ENCODE measurements at places on chromosomes 5 and 9. TPM values are rescaled to one million over a fixed set of nuclear protein-coding genes. Genes with fewer than 3 reads are reported as not detected.

GRCh38 chr5:170353961-170354360 is 35.2 kb downstream of the KCNMB1 start:
- H3K36me3 ChIP-seq, result no peaks in the 10 kb centered on the region
- no peak overlapping the region for H3K4me3 ChIP-seq
- peaks cover 5% of the 10 kb centered on the region for H3K4me1 ChIP-seq
- DNase-seq, result no peak

DNA sequence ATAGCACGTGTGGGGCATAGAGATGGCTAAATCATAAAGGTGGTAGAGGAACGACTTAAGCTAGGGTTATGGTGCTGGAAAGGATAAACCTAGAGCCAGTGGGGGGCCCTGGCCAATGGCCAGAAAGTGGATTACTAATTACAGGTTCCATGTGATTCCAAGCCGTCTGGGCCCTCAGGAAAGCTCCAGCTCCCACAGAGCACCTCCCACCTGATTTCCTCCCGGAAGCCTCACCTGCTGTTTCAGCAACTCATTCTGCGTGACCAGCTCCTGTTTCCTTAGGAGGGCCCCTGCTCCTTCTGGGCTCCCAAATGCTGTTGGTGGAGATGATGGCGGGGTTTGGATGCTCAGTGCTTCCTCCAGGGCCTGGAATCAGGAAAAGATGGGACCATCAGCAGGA is 16.2 kb downstream of the GPX3 start:
- peaks cover 96% of the 10 kb centered on the region for H3K36me3 ChIP-seq
- H3K27ac ChIP-seq, result no peak overlapping the region
- H3K4me3 ChIP-seq, result no peak overlapping the region
- no peak for DNase-seq

DNA sequence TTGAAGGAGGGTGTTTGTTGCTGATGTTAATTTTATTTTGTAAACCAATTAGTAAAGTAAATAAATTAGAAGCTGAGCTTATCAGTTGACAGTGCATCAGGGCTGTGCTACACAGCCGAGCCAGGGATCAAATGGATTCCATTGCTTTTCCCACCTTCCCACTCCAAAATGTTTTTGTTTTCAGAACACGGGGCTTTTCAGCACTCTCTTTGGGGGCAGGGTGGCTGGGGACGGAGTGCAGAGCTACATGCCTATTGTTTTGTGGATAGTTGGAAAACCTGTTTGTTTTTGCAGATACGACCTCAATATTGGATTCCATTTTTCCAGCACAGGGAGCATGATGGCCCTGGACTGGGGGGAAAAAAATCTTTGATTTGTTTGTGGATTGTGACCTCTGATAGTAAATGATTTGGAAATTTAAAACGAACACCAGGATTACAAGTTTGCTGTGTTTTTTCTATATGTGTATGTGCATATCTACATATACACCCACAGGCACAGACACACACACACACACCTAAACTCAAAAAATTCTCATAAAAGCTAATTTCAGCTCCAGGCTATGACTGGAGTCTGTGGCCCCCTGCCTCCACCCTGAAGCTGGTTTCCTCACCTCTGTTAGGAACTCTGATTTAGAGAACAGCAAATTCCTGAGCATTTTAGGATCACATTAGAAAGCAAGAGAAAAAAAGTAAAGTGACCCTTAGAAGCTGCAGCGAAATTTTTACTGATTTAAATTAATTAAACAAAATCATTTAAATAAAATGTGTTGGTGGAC is 371.7 kb upstream of the IRX2 start:
- H3K27me3 ChIP-seq, result peaks cover 9% of the 10 kb centered on the region
- no peak overlapping the region for H3K4me3 ChIP-seq
- H3K4me1 ChIP-seq, result no peaks in the 10 kb centered on the region
- H3K36me3 ChIP-seq, result no peaks in the 10 kb centered on the region
- H3K27ac ChIP-seq, result no peak overlapping the region

SMIM23 gene
- total RNA-seq, result not detected

DNA sequence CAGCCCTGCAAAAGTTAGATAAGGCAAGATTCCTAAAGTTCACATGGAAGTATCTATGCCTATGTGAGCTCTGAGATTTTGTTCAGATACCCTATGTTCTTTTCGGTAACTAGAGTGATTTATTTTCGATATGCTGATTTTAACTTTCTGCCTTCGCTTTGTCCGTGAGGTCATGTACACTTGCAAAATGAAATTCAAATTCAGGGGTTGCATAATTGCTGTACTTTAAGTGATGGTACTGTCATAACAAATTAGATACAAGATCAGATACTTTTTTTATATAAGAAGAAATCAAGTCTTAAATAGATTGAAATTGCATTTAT is 350 bp upstream of the ECPAS start:
- H3K27me3 ChIP-seq, result no peaks in the 10 kb centered on the region
- peaks cover 7% of the 10 kb centered on the region for H3K4me1 ChIP-seq
- no peak for DNase-seq
- no peaks in the 10 kb centered on the region for H3K36me3 ChIP-seq
- peak overlapping the region; percentile 54 for H3K4me3 ChIP-seq

DNA sequence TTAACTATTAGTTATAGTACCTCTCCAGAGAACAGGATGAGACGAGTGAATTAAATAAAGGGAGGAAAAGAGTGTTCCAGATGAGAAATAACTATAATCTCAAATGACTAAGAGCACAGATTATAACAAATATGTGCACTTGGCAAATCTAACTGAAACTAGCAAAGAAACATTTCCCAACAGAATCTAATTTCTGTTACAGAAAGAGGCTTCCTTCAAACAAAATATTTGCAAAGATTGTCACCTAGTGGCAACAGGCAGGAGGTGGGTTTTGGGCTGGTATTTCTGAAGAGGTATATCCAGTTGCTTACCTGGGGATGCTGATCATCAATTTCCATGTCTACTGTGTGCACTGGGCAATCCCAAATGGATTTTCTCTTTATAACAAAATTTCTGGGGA is 5.6 kb upstream of the SPDL1 start:
- H3K27ac ChIP-seq, result no peak overlapping the region
- peaks cover 2% of the 10 kb centered on the region for H3K4me1 ChIP-seq
- peaks cover 6% of the 10 kb centered on the region for H3K27me3 ChIP-seq
- H3K36me3 ChIP-seq, result no peaks in the 10 kb centered on the region

GRCh38 chr5:96566833-96567587 is 95.2 kb upstream of the CAST start:
- no peak for DNase-seq
- H3K4me3 ChIP-seq, result no peak overlapping the region
- H3K27ac ChIP-seq, result no peak overlapping the region
- H3K4me1 ChIP-seq, result no peaks in the 10 kb centered on the region

TTC39B gene
- 45.3 TPM for total RNA-seq

PCDHB13 gene
- total RNA-seq, result not detected

GRCh38 chr5:91140657-91141056 is 242.5 kb downstream of the ARRDC3 start:
- no peaks in the 10 kb centered on the region for H3K4me1 ChIP-seq
- no peak overlapping the region for H3K27ac ChIP-seq
- H3K27me3 ChIP-seq, result no peaks in the 10 kb centered on the region

GRCh38 chr5:96016216-96016615 is 54.6 kb upstream of the ELL2 start:
- no peak overlapping the region for H3K4me3 ChIP-seq
- no peak overlapping the region for H3K27ac ChIP-seq
- H3K36me3 ChIP-seq, result no peaks in the 10 kb centered on the region
- H3K27me3 ChIP-seq, result no peaks in the 10 kb centered on the region
- H3K4me1 ChIP-seq, result no peaks in the 10 kb centered on the region

GRCh38 chr9:35464141-35465025 is 25.5 kb upstream of the RUSC2 start:
- H3K4me1 ChIP-seq, result no peaks in the 10 kb centered on the region
- H3K4me3 ChIP-seq, result no peak overlapping the region
- H3K27ac ChIP-seq, result no peak overlapping the region

DNA sequence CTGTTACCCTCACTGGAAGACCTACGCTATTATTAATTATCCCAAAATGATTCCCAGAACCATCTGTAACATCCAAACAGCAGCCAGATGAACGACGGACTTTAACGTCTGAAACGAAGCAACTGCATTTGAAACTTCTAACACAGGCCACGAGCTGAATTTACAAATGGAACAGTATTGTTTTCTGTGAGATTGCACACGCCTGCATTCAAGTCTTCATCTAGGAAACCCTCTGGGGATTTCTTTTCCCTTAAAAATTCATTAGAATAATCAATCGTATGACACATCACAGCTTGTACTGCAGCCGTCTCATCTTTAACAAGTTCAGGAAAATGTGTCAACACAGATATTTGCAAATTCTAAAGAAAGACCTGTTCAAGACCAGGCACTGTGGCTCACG is 80.2 kb downstream of the MYO10 start:
- H3K36me3 ChIP-seq, result no peaks in the 10 kb centered on the region
- no peaks in the 10 kb centered on the region for H3K4me1 ChIP-seq
- H3K27ac ChIP-seq, result no peak overlapping the region
- no peak overlapping the region for H3K4me3 ChIP-seq

- H3K27ac ChIP-seq, result peak within 1 kb of the TSS; percentile 89
- no peaks in the 10 kb centered on the region for H3K27me3 ChIP-seq
- peaks cover 15% of the 10 kb centered on the region for H3K4me1 ChIP-seq
- peak within 1 kb of the TSS; percentile 56 for H3K4me3 ChIP-seq
- peak; percentile 85 for DNase-seq
Observed at GRCh38 chr5:75236322-75237316, at the start of gene ANKRD31. TSS of gene ANKRD31 (minus strand) at chr5:75236878. CDS start at chr5:75236686, 192 bp downstream.

DNA sequence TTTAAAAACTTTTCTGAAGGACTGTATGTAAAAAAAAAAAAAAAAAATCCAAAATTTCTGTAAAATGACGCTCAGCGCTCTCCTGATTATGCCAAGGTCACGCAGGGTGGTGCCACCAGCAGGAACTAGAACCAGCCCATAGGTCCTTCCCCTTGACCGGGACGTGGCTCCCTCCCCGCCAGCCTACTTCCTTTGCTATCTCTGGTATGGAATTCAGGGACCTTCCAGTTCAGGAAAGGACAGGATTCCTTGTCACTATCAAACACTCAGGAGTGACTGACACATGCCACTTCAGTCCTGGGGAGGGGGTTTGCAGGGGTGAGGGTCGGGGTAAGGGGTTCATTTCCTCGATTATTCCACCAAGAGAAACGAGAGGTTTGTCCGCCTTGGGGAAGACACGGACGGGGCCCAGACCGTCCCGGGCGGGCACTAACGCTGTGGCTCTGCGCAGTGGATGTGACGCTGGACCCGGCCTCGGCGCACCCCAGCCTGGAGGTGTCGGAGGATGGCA is 18.8 kb downstream of the BTNL9 start:
- peaks cover 67% of the 10 kb centered on the region for H3K27me3 ChIP-seq
- peaks cover 5% of the 10 kb centered on the region for H3K4me1 ChIP-seq
- no peaks in the 10 kb centered on the region for H3K36me3 ChIP-seq

DNA sequence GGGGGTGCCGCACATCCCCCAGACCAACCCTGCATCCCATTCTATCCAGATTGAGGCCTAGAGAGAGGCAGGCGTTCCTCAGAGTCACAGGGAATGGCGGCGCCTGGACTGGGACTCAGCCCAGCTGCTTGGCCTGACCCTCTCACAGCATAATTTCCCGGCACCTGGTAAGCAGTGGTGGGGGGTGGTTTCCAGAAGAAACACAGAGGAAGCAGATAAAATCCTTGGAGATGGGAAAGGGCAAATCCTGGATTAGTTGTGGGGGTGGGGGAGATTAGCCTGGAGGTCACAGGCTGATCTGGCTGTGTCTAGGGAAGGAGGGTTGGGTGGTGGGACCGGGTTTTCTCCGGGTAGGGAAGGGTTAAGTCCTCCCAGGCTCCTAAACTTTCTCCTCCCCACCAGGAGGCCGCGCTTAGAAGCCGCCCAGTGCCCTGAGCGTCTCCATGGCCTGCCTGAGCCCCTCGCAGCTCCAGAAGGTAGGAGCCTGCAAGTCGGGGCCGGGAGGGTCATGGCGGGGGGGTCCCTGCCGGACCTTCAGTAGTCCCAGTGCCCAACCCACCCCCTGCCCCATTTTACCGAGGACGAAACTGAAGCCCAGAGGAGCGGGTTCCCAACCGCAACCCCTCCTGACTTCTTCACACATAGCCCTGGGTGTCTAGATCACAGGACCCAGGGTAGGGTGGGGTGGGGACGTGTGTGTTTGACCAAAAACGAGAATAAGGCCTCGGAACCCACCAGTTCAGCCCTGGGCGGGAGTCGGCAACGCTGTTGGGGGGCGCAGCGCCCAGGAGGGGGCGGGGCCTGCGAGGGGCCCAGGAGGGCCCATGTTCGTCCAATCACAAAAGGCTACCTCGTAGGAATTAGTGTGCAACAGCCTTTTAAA is 1.3 kb downstream of the PHYHD1 start:
- H3K27ac ChIP-seq, result peak overlapping the region; percentile 12
- peak overlapping the region; percentile 12 for H3K4me3 ChIP-seq
- peaks cover 19% of the 10 kb centered on the region for H3K4me1 ChIP-seq
- DNase-seq, result no peak

CA9 gene
- total RNA-seq, result not detected

DPH7 gene
- 45.0 TPM for total RNA-seq

TNFSF8 gene
- 44.6 TPM for total RNA-seq

- H3K4me1 ChIP-seq, result no peaks in the 10 kb centered on the region
- DNase-seq, result no peak
- no peak overlapping the region for H3K4me3 ChIP-seq
- no peaks in the 10 kb centered on the region for H3K36me3 ChIP-seq
- H3K27ac ChIP-seq, result no peak overlapping the region
Observed at GRCh38 chr5:156971848-156972525, 9.0 kb upstream of the TIMD4 start.

PALM2AKAP2 gene
- total RNA-seq, result not detected

- no peak for DNase-seq
- peaks cover 23% of the 10 kb centered on the region for H3K4me1 ChIP-seq
- peaks cover 9% of the 10 kb centered on the region for H3K27me3 ChIP-seq
- H3K36me3 ChIP-seq, result no peaks in the 10 kb centered on the region
Observed at GRCh38 chr5:135042595-135042994, 8.6 kb upstream of the PITX1 start.

- H3K4me1 ChIP-seq, result no peaks in the 10 kb centered on the region
- no peaks in the 10 kb centered on the region for H3K27me3 ChIP-seq
- H3K36me3 ChIP-seq, result no peaks in the 10 kb centered on the region
- no peak overlapping the region for H3K27ac ChIP-seq
Observed at GRCh38 chr9:124137944-124138335, 119.8 kb upstream of the NEK6 start.

- H3K4me3 ChIP-seq, result no peak overlapping the region
- no peak for DNase-seq
- no peaks in the 10 kb centered on the region for H3K4me1 ChIP-seq
Observed at GRCh38 chr5:24163091-24163490, 481.7 kb downstream of the CDH10 start.

- H3K27me3 ChIP-seq, result no peaks in the 10 kb centered on the region
- no peak overlapping the region for H3K27ac ChIP-seq
- no peaks in the 10 kb centered on the region for H3K36me3 ChIP-seq
- no peak for DNase-seq
Observed at GRCh38 chr9:33498387-33498786, 24.7 kb upstream of the NOL6 start.

DNA sequence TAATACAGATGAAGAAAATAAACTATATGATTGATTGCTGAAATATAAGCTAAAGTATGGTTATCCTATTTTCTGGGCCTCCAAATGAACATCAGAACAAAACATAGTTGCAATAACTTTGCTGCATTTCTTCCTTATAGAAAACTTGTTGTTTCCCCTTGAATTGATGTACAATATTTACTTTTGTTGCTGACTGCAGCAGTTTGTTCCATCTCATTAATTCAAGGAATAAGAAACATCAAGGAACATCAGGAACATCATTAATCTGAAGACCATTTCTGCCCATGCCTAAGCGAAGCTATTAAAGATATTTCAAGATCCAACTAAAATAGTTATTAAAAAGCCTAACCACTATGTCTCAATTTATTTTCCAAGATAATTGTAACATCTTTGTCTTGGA is 363.6 kb upstream of the EDIL3 start:
- no peak overlapping the region for H3K27ac ChIP-seq
- H3K4me3 ChIP-seq, result no peak overlapping the region
- no peak for DNase-seq
- no peaks in the 10 kb centered on the region for H3K4me1 ChIP-seq
- H3K27me3 ChIP-seq, result no peaks in the 10 kb centered on the region
